ENCODE measurements at places on chromosomes 5 and 9. TPM values are rescaled to one million over a fixed set of nuclear protein-coding genes. Genes with fewer than 3 reads are reported as not detected.

Gene TRIM7
- 14.7 TPM for total RNA-seq

DNA sequence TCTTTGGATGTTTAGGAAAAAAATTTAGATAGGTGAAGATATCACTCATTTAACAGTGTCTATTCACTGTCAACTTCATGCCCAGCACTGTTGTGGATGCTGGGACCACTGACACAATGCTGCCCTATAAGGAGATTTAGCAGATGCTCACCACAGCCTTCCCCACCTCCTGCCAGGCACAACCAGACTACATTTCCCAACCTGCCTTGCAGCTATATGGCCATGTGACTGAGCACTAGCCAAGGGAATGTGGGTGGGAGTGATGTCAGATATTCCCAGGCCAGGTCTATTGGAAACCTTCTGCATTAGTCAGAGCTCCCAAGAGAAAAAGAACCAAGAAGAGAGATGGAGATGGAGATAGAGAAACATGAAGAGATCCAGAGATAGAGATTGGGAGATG, 302.6 kb upstream of the TAS2R1 start:
- H3K4me1 ChIP-seq = no peaks in the 10 kb centered on the region
- H3K36me3 ChIP-seq = no peaks in the 10 kb centered on the region
- DNase-seq = no peak
- H3K27ac ChIP-seq = no peak overlapping the region

GRCh38 chr9:128503870-128504269, 649 bp upstream of the GLE1 start:
- H3K4me1 ChIP-seq = peaks cover 41% of the 10 kb centered on the region
- peaks cover 5% of the 10 kb centered on the region for H3K36me3 ChIP-seq
- H3K27ac ChIP-seq = peak overlapping the region; percentile 89
- no peaks in the 10 kb centered on the region for H3K27me3 ChIP-seq
- DNase-seq = no peak
- peak overlapping the region; percentile 97 for H3K4me3 ChIP-seq

Gene FBXL7
- total RNA-seq = 31.7 TPM

All from thoracic aorta (tissue), 2 donors.